Cerebellum (tissue), 4 donors: ENCODE measurements at places on chromosomes 4 and X. TPM values are rescaled to one million over a fixed set of nuclear protein-coding genes. Genes with fewer than 3 reads are reported as not detected.
A peak's percentile ranks its signal among the peaks of the same experiment; 100 is the strongest.

PDLIM5 gene
- total RNA-seq: 86.9 TPM

STPG2 gene
- 3.6 TPM for total RNA-seq

DDIT4L gene
- 1.1 TPM for total RNA-seq

CLDN34 gene
- total RNA-seq: 0.45 TPM

CTSO gene
- total RNA-seq: 7.1 TPM

ZDHHC15 gene
- 10.4 TPM for total RNA-seq

DNA sequence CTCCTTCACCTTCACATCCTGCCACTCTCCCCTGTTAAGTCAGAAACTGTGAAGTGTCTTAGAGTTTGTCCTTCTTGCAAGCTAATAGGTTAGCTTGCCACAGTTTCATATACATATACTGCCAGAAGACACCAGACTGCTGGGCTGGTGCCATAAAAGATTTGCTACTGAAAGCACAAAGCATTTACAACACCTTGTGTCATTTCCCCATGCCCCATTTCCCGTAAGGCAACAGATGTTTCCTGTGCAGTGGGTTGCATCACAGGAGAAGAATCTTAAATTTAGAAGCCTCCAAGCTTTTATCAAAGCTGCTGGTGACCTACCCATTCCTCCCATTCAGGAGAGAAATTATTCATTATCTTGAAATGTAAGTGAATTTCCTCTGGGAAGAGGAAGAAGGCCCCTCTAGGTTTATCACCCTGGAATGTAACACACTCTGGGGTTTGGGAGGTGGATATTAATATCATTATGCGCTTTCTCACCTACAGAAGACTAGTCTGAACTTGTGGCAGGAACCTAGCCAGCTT, 34.5 kb upstream of the RAB33B start:
- DNase-seq: no peak

DNA sequence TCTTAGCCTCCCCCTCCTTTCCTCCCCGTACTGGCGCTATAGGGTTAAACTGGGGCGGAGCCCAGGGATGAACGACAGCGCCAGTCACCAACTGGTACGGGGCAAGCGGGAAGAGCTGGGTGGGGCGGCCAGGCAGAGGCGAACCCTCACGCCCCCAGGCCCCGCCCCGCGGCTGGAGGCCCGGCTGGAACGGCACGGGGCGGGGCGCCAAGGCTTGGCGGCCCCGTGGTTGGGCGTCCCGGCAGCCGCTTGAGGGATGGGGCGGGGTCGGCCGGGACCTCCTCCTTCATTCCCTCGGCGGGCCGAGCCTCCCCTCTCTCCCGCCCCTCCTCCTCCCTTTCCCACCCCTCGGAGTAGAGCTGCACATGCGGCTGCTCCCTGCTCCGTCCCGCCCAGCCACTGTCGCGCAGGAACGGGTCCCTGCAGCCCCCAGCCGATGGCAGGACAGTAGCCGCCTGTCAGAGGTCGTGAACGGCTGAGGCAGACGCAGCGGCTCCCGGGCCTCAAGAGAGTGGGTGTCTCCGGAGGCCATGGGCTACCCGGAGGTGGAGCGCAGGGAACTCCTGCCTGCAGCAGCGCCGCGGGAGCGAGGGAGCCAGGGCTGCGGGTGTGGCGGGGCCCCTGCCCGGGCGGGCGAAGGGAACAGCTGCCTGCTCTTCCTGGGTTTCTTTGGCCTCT, at the start of gene EDA:
TSS of gene EDA (plus strand) at position 335 of the 678 bp plus-strand sequence.
- DNase-seq: peak; percentile 50

DNA sequence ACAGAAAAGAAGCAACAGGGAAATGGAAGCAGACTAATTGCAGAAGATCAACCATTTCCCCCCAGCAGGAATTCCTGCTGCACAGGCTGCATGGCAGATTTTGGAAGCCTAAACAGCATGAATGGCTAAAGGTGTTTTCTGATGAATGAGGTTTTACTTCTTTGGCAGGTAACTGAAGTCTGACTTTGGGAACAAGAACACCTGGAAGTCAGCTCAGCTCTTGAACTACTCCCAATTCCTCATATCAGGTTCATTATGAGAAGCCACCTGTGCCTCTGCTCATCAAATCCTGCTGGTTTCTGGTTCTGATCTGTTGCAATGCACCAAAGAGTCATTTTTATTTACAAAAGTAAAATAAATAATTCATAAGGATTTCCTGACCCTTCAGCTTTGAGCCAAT, 139.0 kb downstream of the COL25A1 start:
- no peak for DNase-seq

- no peak for DNase-seq
These were observed 151.9 kb upstream of the RPS6KA3 start for GRCh38 chrX:20418379-20419150.

DNA sequence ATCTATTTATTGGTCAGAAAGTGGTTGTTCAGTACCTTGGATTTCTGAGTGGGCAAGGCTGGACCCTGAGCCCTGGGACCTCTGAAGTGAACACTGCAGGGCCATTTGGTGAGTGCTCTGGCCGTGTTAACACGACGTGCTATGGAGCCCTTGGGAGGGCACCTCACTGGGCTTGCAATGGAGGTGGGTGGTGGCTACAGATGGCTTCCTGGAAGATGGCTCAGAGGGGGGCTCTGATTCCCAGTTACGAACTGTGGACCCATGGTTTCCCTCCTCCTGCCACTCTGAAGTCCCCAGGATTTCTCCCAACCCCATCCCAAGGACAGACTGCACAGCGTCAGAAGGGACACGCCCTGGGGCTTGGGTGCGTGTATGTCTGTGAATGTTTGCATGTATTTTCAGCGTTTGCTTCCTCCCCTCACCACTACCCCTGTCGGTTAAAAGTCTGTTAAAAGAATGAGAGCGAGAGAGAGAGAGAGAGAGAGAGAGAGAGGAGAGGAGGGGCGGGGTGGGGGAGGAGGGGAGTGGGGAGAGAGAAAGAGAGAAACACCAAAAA, 3.7 kb upstream of the RHOH start:
- no peak for DNase-seq

DNA sequence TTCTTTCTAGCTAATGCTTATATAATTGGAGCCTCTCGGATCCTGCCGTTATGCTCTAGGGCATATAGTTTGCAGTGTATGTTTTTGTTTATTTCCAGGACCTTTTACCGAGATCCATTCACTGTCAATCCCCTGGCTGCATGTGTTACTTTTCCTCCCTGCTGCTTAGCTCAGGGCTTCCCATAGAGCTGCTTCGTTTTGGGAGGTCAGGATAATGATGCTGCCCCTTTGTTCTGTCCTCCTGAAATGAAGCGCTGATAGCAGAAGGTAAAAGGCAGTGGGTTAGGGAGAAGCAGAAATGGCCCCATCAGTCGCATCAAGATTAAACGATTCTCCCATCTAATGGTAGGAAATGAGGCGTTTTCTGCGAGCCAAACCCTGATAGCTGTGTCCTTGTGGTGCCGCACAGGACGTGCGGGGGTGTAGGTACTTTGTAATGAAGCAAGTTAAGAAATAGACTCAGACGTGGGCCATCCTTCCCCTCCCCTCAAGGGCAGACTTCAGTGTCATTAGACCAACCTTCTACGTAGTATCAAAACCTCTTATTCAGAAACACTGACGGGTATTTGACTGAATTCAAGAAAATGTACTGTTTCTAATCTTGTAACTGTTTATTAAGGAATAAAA, 37.3 kb downstream of the AFF2 start:
- DNase-seq: no peak

- DNase-seq: no peak
These were observed 4.4 kb downstream of the UNC5C start for GRCh38 chr4:95544113-95545103.

DNA sequence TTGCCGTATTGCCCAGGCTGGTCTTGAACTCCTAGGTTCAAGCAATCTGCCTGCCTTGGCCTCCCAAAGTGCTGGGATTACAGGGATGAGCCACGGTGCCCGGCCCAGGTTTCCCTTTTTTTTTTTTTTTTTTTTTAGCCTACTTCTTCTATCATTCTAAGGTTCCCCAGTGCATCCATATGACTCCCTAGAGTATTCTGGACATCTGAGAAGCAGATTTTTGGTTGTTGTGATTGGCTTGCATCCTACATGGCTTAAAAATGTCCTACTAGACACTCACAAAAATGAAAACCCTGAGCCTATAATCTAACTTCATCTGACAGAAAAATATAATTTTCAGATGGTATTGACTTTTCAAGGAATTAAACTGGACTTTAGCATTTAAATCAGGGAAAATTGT, 41.7 kb downstream of the SMIM14 start:
- no peak for DNase-seq

GRCh38 chr4:139887962-139888735, 222.5 kb downstream of the MGST2 start:
- no peak for DNase-seq

DNA sequence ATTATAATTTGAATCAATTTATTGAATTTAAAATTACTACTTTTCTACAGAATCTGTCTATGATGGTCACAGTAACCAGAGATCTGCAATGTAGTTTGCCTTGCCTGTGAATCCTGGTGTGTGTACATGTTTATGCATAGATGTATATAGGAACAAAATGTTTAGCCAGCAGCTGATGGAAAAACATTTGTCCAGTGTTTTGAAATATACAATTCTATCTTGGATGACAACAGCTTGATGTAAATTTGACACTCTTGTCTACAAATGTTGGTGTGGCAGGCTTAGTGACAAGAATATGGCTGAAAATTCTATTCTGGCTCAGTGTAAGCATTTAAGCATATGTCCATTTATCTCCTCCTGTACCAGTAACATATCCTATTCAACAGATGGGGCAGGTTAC, 229.4 kb downstream of the RCHY1 start:
- DNase-seq: no peak
